ENCODE measurements at places on chromosomes 11 and 22. TPM values are rescaled to one million over a fixed set of nuclear protein-coding genes. Genes with fewer than 3 reads are reported as not detected.

GRCh38 chr22:50270666-50271394 lies 650 bp upstream of the MAPK11 start:
- H3K36me3 ChIP-seq: peaks cover 12% of the 10 kb centered on the region
- no peaks in the 10 kb centered on the region for H3K27me3 ChIP-seq
- H3K4me1 ChIP-seq: peaks cover 12% of the 10 kb centered on the region
- no peak overlapping the region for H3K27ac ChIP-seq
- peak; percentile 61 for DNase-seq
- H3K4me3 ChIP-seq: peak overlapping the region; percentile 30

The MAP6 gene
- total RNA-seq: not detected

DNA sequence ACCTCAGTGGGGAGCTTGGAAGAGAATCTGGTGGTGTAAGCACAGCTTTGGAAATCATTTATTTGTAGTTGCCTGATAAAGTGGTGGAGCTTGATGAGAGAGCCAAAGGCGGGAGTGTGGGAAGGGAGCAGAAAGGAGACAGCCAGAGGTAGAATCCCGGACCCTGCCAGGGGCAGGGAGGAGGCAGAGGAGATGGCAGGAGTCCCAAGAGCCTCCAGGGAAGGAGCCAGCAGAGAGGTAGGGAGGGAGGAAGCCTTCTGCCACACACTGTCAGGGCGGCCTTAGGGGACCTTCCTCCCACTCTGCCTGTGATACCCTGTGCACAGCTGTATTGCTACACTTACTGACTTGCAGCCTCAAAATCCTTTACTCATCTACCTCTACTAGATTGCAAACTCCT lies 15.4 kb downstream of the SCUBE2 start:
- H3K27me3 ChIP-seq: peaks cover 2% of the 10 kb centered on the region
- H3K4me3 ChIP-seq: no peak overlapping the region
- no peak overlapping the region for H3K27ac ChIP-seq
- no peaks in the 10 kb centered on the region for H3K4me1 ChIP-seq
- no peaks in the 10 kb centered on the region for H3K36me3 ChIP-seq

GRCh38 chr11:59183771-59184170 lies 11.8 kb downstream of the DTX4 start:
- H3K4me3 ChIP-seq: no peak overlapping the region
- peaks cover 14% of the 10 kb centered on the region for H3K27me3 ChIP-seq
- H3K4me1 ChIP-seq: no peaks in the 10 kb centered on the region
- H3K27ac ChIP-seq: no peak overlapping the region

The TRIM49C gene
- not detected for total RNA-seq

The OR51E2 gene
- not detected for total RNA-seq

DNA sequence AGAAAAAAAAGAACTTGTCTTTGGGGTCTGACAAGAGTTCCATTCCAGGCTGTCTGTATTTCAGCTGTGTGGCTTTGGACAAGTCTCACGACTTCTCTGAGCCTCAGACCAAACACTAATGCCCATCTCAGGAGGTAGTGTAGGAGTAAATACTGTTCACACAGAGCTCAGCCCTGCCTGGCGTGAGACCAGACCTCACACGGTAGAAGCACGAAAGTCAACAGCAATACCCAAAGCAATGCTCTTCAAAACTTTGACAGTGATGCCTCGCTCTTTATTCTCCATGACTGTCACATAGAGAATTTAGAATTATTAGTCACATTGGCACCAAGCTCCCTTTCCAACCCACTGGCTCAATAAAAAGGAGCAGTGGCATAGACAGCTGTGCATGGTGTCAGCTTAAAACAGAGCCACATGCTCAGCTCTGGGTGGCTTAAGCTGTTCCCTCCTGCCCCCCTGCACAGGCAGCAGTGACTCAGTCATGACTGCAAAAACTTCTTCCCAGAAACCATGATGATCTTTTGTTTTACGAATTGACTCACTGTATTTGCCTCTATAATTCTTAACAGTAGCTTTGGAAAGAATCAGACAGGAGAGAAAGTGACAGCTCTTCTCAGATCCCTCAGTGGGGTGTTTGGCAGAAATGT lies 74.0 kb upstream of the PHF21B start:
- no peaks in the 10 kb centered on the region for H3K27me3 ChIP-seq
- no peak overlapping the region for H3K27ac ChIP-seq
- no peak overlapping the region for H3K4me3 ChIP-seq
- no peak for DNase-seq

GRCh38 chr11:57527056-57527631 lies 3.4 kb downstream of the TIMM10 start:
- H3K27me3 ChIP-seq: no peaks in the 10 kb centered on the region
- H3K4me1 ChIP-seq: peaks cover 21% of the 10 kb centered on the region
- no peak overlapping the region for H3K27ac ChIP-seq
- H3K36me3 ChIP-seq: peaks cover 6% of the 10 kb centered on the region
- DNase-seq: peak; percentile 59

GRCh38 chr11:9980931-9981330 lies 313.1 kb downstream of the SBF2 start:
- H3K4me1 ChIP-seq: peaks cover 27% of the 10 kb centered on the region
- H3K27me3 ChIP-seq: no peaks in the 10 kb centered on the region
- H3K27ac ChIP-seq: no peak overlapping the region
- no peak overlapping the region for H3K4me3 ChIP-seq
- H3K36me3 ChIP-seq: no peaks in the 10 kb centered on the region
- no peak for DNase-seq

- no peaks in the 10 kb centered on the region for H3K4me1 ChIP-seq
- no peak overlapping the region for H3K4me3 ChIP-seq
- no peaks in the 10 kb centered on the region for H3K36me3 ChIP-seq
- H3K27me3 ChIP-seq: no peaks in the 10 kb centered on the region
- H3K27ac ChIP-seq: no peak overlapping the region
Measured at GRCh38 chr11:129731316-129731715, 84.3 kb upstream of the TMEM45B start.

DNA sequence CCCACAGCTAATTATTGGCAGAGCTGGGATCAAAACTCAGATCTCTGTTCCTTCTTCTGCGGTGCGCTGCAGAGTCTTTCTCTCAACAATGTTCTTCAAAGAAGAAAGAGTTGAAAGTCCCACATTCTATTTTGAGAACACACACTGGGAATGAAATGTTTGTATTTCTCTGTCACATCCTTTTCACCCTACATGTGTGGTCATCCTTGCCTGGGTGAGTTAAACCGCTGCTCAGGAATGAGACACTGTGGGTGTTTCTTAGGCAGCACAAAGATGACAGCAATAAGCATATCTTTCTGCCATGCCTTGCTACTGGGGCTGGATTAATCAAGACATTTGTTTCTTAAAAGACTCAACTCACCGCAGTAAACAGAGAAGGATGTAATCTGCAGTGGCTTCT lies 222.6 kb downstream of the LARGE1 start:
- H3K4me1 ChIP-seq: no peaks in the 10 kb centered on the region
- DNase-seq: no peak
- H3K27ac ChIP-seq: no peak overlapping the region
- no peaks in the 10 kb centered on the region for H3K36me3 ChIP-seq

The HNRNPUL2 gene
- 56.2 TPM for total RNA-seq

The TSPO gene
- 328 TPM for total RNA-seq

DNA sequence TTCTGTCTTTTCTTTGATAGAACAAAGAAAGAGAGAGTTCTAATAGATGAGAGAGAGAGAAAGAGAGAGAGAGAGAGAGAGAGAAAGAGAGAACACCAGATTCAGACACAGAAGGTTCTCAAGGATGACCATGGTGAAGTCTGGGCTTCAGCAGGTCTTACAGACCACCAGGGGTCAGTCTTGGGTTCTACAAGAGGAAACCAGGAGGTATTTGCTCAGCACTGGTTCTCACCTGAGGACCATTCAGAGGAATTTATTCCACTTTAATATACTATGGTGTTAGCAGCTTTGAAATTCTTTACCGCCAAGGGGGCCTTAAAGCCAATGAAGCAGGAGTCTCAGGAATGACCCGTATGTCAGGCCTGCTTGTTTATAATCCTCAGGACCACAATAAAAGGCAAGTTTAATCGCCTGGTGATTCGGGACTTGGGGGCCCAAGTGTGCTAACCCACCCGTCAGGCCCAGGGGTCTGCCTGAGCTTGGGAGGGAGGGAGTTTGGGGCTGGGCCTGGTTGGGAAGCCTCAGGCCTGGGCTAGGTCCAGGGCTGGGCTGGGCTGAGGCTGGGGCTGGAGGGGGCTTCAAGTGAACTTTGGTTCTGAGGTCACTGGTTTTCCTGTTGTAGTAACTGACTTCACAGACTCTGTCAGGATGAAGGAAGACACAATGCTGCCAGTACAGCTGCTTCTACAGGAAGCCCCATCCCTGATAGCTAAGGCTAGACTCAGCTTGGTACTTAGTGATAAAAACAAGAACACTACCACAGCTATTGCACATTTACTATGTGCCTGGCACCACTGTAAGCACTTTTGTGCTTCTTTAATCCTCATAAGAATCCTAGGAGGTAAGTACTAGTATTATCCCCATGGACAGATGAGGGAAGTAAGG lies 179.2 kb upstream of the ZBED5 start:
- no peaks in the 10 kb centered on the region for H3K36me3 ChIP-seq
- DNase-seq: peak; percentile 16
- no peaks in the 10 kb centered on the region for H3K27me3 ChIP-seq

DNA sequence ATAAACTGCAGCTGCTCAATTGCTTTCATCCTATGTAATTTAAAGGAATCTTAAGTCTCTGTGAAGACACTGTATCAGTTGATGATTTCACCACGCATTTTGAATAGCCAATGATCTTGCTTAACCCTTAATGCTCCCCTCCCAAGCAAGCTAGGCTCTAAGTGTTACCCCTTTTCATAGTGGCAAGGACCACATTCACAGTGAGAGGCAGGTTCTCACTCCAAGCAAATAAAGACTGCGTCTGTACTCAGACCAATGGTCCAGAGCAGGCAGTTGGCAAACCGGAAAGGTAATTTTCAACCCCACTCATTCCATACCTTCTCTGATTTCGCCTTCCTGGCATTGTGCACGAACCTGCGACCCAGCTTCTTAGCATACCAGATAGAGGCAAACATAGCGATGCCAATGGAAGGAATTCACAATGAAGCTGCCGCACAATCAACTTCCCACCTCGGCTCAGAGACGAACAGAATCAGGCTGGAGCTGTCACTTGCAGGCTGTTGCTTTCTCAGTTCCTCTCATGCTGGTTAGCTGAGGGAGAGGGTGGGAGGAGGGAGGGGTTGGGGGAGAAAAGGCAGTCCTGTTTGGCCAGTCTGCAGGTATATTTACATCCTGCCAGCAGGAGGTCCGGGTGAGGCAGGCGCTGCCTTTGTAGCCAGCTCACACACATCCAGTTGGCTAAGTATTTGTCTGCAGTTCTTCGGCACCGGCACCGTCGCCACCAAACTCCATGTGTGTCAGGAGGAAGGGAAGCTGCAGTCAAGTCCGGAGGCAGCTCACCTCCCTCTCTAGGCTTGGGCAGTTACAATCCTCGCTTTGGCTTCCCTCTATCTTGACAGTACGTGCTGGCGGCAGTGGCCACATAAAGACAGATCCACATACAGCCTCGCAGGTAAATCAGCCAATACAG lies 1151.2 kb upstream of the CCDC90B start:
- H3K4me1 ChIP-seq: no peaks in the 10 kb centered on the region
- H3K4me3 ChIP-seq: no peak overlapping the region
- no peaks in the 10 kb centered on the region for H3K27me3 ChIP-seq
- no peaks in the 10 kb centered on the region for H3K36me3 ChIP-seq
- no peak overlapping the region for H3K27ac ChIP-seq
- DNase-seq: no peak

DNA sequence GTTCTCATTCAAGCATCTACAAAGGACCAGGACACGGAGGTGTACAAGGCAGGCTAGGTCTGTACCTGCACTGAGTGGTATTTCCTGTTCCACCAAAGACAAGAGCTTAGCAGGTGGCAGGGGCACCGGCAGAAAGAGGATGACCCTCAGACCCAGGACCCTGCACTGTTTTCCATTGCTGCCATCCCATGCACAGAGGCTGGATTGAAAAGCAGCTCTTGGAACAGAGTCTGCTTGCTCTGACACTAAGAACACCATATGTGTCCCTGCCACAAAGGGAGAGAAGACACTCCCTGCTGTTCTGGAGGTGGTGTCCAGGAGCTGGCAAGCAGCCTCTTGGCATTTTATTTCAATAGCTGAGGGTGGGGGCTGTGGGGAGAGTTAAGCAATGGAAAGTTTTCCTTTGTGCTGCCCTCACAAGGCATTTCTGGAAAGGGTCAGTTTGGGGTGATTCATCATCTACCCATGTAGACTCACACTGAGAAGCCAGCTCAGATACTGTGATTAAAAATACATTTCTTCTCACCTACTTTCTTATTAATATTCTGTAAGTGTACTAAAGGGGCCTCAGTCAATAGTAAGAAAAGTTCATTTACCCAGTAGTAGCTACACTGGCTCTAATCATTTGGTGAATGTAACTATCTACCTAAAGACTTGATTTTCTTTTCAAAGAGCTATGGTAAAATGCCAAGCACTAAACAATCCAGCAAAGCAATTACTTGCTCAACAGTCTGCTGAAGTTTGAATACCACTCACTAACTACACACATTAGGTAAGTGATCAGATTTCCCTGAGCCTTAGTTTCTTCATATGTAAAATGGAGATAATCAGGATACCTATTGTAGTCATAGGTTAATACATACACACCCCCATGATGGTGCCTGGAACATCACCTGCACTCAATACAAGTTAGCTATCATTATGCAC lies 55.2 kb downstream of the SLC1A2 start:
- no peaks in the 10 kb centered on the region for H3K4me1 ChIP-seq
- H3K4me3 ChIP-seq: no peak overlapping the region
- no peak overlapping the region for H3K27ac ChIP-seq
- H3K36me3 ChIP-seq: no peaks in the 10 kb centered on the region

The KCNC1 gene
- total RNA-seq: not detected

DNA sequence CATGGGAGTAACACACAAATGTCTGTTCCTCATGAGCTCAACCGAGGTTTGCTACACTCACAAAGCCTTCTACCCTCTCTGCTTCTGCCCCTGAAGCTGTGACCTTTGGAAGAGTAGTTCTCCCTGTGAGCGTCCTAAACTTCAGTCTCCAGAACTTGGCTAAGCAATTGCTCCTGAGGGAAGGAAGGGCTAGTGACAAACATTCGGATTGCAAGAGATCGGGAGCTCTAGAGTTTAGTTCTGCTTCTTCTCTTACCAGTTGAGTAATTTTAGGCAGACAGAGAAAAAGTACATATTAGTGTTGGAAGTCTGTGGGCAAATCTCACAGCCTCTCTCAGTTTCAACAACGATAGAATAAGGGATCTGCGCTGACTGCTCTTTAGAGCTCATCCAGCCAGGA lies 27.3 kb upstream of the ELF5 start:
- no peaks in the 10 kb centered on the region for H3K36me3 ChIP-seq
- H3K27me3 ChIP-seq: peaks cover 4% of the 10 kb centered on the region
- no peak overlapping the region for H3K27ac ChIP-seq
- DNase-seq: no peak
